ENCODE measurements at places on chromosomes 2 and 18.

DNA sequence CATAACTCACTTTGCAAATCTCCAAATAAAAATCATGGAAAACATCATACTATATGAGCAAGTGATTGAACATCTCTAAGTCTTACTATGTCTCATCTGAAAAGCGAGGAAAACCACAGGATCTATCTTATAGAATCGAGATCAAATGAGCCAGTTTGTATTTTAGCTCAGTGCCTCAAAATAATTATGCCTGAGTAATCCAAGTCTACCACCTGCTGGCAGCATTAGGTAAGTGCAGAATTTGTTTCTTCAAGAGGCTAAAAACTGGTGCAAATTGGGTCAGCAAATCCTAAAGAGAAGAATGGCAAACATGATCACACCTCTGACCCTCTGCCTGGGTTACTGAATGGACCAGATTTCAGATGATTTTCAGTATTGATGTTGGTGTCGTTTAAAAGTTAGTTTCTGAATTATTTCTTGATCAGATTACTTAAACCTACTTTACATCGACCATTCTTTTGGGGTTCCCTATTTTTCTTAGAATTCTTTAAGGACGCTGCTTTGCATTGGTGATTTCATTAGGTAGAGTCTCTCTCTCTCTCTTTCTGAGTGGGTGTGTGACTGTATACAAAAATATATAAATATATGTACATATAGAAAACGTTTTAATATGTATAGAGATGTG is 12.7 kb upstream of the FHOD3 start:
- peak; percentile 70 for DNase-seq

DNA sequence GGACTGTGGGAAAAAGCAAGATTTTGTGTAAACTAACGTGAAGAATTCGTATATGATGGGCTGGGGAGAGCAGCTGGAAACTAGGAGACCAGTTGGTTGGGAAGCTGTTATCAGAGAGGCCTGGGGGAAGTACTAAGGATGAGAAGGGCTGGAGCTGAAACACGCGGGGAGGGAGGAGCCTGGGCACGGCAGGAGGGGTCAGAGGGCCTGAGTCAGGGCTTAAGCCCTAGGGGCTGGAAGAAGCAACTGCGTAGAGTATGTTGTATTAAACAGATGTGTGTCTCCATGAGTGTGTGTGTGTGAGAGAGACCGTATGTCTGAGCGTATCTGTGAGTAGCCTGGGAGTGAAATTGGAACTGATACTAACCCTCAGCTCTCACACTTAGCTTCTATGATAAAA is 8.4 kb downstream of the POMC start:
- no peak for DNase-seq

GRCh38 chr18:24734058-24734457 is 273.6 kb downstream of the HRH4 start:
- no peak for DNase-seq

DNA sequence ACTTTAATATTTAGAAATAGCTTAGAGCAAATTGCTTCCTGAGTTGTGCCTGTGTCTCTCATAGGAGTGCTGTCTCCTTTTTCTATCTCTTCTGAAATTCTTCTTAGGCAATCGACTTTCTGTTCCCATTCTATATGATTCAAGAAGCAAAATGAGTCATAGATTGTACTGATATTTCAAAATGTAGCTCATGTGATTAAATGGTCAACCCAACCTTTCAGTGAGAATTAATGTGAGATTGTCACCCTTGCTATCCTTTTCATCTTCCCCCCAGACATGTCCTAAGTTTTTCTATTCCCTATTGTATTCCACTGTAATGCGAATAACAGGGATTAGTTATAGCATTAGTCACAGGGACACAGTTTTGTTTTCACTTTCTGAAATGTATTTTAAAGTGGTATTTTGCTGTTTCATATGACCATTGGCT is 413.6 kb downstream of the THSD7B start:
- DNase-seq: peak; percentile 62

DNA sequence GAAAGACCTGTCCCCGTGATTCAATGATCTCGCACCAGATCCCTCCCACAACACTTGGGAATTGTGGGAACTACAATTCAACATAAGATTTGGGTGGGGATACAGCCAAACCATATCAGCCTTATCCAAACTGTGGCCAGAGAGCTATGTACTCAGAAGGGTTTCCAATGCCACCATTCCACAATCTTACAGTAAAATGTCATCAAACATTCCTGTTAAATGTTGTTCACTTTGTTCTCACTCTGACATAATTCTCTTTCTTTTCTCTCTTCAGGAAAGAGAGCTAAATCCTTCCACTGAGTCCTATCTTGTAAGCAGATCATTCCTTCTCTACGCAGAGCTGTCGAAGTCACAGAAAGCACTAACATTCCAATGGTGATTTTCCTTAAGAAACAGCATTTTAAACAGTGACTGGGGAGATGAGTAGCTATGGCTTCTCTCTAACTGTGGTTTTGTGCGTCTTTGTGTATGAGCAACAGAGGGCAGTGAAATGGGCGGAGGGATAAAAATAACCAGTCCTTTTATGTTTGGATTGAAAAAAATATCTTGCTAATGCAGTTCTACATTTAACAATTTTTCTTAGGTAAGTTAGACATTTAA is 684.7 kb downstream of the EPHA4 start:
- no peak for DNase-seq

DNA sequence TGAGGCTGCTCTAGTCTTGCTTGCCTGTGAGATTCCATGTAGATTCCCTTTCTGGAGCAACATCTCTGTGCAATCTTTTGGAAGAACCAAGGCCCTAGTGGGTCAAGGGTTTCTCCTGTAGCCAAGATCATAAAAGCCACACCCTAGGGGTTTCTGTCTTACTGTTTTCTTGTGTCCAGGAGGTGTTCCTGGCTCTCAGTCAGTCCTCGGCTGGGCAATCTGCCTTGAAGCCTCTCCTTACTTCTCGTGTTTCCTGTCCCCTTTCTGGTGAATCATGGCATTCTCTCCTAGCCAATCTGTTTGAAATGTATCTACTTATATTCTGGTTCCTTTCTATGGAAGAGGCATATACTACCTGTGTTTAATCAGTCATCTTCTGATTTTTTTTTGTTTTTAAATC is 484.8 kb upstream of the UBE2E3 start:
- DNase-seq: peak; percentile 36

DNA sequence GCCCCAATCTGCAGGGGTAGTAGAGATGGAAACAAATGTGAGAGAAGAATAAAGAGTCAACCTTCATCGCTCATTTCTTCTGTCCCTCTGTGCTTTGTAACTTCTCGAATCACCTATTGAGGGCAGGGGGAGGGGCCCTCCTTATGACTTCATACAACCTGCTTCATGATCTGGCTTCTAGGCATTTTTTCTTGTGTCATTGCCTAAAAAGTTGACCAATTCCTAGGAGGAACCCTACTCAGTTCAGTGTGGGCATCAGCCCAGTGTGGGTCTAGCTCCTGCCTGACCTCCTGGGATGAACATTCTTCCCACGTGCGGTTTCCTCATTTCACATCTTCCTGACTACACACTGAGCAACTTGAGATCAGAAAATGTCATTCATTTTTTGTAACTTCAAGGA is 46.3 kb upstream of the CREB1 start:
- peak; percentile 65 for DNase-seq

GRCh38 chr2:144595279-144595678 is 75.4 kb upstream of the ZEB2 start:
- DNase-seq: no peak

- no peak for DNase-seq
Measured at GRCh38 chr18:79493801-79494211, 98.1 kb downstream of the NFATC1 start.

DNA sequence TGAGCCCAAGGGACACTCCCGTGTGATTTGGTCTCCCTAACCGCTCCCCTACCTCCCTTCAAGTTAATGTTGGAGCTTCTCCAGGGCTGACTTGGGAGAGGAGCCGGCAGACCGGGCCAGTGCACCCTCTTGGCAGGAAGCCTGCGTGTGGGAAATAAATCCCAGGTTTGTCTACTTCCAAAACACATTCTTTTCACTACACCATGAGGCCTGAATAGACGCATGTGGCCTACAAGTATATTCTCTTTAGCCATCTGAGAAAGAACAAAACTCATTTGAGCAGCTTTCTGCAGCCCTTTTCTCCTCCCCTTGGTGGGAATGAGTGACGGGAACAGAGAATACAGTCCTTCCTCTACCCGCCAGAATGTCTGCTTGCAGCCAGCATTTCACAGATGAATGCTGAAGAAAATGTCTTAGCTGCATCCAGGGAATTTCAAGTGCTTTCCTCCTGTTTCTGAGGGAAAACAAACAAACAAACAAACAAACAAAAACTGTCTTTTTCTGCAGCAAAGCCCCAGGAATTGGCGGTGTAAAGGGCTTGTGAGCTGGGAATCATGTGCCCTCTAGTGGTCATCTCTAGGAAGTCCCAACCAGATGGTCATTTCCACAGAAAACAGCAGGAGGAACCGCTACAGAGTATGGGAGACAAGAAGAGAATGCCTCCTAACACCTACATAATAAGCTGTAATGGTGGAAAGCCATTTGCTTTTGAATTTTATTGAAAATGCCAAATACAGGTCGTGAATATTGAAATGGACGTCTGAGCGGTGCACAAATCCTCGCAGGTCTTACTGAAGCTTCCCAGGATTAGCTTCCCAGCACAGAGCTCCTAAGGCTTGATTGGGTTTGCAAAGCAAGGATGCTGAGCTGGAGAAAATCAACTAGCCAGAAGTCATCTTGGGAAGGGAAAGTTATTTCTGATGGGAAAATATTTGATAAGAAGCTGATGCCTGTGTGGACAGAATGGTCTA is 41.2 kb upstream of the DAPL1 start:
- peak; percentile 68 for DNase-seq

GRCh38 chr18:35481960-35482366 is 15.8 kb downstream of the INO80C start:
- DNase-seq: no peak

GRCh38 chr18:70197026-70197425 is 8.5 kb downstream of the RTTN start:
- DNase-seq: peak; percentile 13

DNA sequence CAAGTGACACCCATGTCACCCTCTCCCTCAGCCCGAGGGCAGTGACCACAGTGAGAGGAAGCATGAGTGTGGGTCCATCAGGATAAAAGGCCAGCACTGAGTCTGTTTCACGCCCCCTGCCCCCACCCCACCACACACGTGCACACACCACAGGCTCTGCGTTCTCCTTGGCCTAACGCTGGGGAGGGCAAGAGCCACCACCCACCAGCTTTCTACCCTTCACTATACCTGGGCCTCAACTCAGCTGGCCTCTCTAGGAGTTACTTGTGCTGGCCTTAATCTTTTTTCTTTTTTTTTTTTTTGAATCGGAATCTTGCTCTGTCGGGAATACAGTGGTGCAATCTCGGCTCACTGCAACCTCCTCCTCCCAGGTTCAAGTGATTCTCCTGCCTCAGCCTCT is 140.5 kb downstream of the ZFP36L2 start:
- peak; percentile 39 for DNase-seq

- DNase-seq: no peak
Measured at GRCh38 chr2:24022975-24023575, 13.2 kb downstream of the MFSD2B start.

- DNase-seq: peak; percentile 59
Measured at GRCh38 chr2:99775585-99775984, 285.8 kb upstream of the REV1 start.

DNA sequence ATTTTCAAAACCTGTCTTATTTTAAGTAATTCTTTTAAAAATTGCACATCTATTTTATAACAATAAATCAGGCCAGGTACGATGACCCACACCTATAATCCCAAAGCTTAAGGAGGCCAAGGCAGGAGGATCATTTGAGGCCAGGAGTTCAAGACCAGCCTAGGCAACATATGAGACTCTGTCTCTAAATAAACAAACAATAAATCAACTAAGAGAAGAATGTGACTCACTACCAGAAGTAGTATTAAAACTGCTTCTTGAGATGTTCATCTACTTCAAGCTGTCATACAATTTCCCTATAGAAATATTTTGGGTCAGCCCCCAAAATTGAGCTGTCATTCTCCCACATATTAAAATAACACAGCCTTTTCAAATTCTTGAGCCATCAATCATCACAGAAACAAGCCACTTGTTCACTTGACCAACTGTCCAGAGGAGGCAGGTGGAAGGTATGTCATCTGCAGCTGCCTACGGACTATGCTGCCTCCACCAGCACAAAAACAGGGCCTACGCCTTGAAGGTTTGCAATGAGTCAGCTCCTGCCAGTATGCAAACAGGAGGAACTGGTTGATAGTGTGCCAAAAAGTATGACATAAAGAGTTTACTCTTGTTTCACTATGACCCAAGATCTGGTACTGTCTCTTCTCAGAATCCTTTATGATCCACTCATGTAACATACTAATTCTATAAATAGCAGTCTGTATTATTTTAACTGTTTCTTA is 33.6 kb downstream of the KIDINS220 start:
- peak; percentile 76 for DNase-seq

DNA sequence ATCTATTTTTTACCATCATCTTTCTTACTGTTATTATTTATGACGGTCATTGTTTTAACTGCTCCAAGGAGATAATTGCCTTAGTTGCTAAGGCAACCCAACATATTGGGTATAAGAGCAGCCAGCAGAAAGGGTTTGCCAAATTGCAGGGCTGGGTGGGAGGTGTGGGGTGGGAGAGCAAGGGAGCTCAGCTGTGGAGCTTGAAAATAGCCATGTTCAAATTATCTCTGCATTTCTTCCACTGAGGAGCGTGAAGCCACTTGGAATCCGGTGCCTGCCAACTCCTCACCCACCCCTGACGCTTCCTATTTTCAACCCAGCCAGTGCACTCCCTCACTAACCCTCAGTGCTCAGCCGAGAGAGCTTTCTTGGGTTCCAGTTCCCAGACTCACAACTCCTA is 60.8 kb downstream of the SETBP1 start:
- DNase-seq: no peak

- DNase-seq: no peak
Measured at GRCh38 chr2:169363560-169364150, 1.3 kb upstream of the LRP2 start.

GRCh38 chr2:233650981-233651380 is 14.7 kb downstream of the UGT1A10 start:
- DNase-seq: no peak

DNA sequence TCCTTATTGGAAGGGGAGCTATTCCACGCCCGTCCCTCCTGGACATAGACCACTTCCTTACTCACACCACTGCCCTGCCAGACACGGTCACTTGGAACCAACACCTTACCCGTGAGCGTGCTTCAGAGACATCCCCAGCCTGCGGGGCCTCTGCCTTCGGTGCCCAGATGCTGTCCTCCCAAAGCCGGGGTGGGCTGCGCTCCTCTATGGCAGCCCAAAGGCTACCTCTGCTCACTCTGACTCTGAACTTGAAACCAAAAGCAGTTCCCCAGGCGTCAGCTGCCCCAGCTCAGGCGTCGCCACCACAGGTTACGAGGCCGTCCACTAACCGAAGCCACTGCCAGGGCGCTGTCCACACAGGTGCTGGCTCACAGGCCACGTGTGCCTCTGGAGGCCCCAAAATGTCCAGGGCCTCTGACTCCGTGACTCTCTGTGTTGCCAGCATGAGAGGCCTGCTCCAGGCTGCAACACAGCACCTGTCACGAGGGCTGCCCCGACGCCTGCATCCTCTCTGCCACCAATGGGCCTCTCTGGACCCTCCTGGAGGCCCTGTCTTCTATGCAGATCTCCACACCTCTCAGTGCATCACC is 23.8 kb downstream of the HDAC4 start:
- no peak for DNase-seq

- peak; percentile 11 for DNase-seq
Measured at GRCh38 chr2:129396980-129397599, 582.4 kb upstream of the RAB6C start.

- DNase-seq: peak; percentile 51
Measured at GRCh38 chr18:23194155-23194996, 59.1 kb downstream of the CABLES1 start.

- DNase-seq: no peak
Measured at GRCh38 chr18:78123144-78123909, 856.3 kb upstream of the SALL3 start.
